Heart left ventricle (tissue), 16 donors: ENCODE measurements at places on chromosomes 7 and 10. TPM values are rescaled to one million over a fixed set of nuclear protein-coding genes. Genes with fewer than 3 reads are reported as not detected.
A peak's percentile ranks its signal among the peaks of the same experiment; 100 is the strongest.

Gene KCNMA1
- total RNA-seq, result 8.0 TPM

DNA sequence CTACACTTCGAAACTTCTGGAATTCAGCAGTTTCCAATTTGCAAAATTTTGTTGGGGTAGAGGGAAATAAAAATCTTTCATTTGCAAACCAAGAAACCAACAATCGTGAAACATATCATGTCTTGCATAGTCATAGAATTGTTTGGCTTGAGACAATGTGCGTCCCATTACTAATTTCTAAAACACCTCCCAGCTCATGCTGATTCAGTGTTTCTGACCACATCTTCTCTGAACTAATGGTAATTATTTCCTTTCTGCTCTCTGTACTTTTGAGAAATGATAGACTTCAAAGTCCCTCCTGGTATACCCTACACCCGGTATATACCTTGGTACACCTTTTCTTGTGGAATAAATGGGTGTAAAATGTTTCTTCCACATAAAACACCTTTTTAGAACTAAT lies 41.8 kb upstream of the TSPAN13 start:
- no peak for DNase-seq

DNA sequence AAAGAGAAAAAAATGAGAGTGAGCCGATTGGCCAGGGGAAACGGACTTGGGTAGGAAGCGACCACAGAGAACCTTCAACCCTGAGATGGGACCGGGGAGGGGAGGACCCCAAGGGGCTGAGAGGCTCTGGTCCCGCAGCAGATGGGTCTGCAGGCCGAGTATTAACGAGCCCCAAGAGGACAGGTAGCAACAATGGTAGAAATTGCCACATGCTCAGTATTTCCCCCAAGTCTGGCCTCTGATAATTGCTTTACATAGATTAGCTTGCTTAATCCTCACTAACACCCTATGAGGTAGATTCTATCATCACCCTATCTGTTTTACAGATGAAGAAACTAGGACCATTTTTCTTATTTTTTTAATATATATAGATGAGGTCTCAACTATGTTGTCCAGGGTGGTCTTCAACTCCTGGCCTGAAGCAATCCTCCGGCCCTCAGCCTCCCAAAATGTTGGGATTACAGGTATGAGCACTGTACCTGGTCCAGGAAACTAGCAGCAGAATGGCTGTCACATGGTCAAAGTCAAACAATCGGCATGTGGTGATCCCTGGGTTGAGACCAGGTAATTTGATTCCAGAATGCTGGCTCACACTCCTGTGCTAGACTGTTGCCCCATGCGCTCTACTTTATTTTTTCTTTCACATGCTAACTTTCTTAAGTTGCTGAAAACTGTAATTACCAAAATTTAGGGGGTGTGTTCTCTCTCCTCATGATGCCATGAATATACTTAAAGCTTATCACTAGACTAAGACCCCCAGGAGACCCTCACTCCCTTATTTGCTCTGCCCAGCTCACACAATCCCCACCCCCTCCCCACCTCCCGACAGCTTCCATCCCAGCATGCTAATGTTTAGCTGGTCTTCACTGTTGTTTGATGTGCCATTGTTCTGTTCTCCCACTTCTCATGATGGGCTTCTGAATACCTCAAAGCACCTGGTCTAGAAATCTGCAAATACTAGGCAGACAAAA lies 67.9 kb upstream of the AFAP1L2 start:
- DNase-seq, result no peak

Gene DPYSL4
- total RNA-seq, result 67.5 TPM

GRCh38 chr10:8051851-8052257 lies 2.6 kb upstream of the GATA3 start:
- DNase-seq, result no peak

Gene TUBB8
- total RNA-seq, result not detected

- no peak for DNase-seq
Measured at GRCh38 chr7:129772646-129773280, 161.2 kb downstream of the NRF1 start.

Gene DYNC1I1
- total RNA-seq, result 30.5 TPM

Gene UTF1
- not detected for total RNA-seq

Gene GRM3
- 0.73 TPM for total RNA-seq

GRCh38 chr7:99193527-99194220 lies 14.2 kb downstream of the KPNA7 start:
- no peak for DNase-seq

- peak; percentile 73 for DNase-seq
Measured at GRCh38 chr7:732094-732541, 5.0 kb upstream of the PRKAR1B start.

DNA sequence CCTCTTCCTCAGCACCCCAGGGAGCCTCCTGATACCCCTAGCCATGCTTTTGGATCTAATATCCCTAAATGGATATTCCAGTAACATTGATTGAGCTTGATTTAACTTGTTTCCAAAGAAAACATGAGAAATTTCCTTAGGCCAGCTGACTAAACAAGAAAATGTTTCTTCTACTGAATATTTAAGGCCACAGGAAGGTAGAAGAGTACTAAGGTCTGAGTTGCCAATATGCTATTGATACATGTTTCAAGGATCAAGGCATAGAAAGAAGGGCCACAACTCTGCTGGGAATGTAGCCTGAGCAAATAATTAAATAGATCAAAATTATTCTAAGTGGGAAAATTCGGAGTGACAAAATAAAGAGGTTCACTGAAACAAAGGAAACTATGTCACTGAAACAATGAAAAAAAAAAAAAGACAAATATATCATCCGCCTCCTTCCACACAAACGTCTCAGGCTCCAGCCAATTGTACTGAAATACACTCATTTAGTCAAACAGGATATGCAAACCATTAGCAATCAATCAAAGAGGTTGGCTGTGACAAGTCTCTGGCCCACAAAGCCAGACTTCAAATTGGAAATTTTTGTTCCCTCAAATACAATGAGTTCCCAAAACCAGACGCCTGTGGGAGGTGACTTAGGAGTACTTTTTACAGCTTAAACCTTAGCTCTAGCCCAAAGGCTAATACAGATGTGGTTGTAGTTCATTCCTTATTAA lies 396.2 kb downstream of the HTR7 start:
- no peak for DNase-seq

- DNase-seq, result peak; percentile 85
Measured at GRCh38 chr10:103192451-103193106, 493 bp downstream of the NT5C2 start.

- no peak for DNase-seq
Measured at GRCh38 chr10:101140084-101140949, 9.2 kb downstream of the TLX1 start.
